ENCODE measurements at places on chromosomes 1 and 21. TPM values are rescaled to one million over a fixed set of nuclear protein-coding genes. Genes with fewer than 3 reads are reported as not detected.

MATN1 gene
- polyA plus RNA-seq: 0.10 TPM

TRAF3IP3 gene
- 1.6 TPM for polyA plus RNA-seq

MPZL1 gene
- 126 TPM for polyA plus RNA-seq

CLDN8 gene
- 52.8 TPM for polyA plus RNA-seq

DNA sequence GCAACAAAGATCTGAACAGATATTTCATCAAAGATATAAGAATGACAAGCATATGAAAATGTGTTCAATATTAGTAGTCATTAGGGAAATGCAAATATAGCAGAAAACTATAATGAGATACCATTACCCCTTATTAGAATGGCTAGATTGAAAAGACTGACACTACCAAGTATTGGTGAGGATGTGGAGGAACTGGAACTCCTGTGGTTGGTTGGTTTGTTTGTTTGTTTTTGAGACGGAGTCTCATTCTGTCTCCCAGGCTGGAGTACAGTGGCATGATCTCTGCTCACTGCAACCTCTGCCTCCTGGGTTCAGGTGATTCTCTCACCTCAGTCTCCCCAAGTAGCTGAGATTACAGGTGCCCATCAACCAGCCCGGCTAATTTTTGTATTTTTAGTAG lies 18.9 kb upstream of the HMGN1 start:
- DNase-seq: no peak

DNA sequence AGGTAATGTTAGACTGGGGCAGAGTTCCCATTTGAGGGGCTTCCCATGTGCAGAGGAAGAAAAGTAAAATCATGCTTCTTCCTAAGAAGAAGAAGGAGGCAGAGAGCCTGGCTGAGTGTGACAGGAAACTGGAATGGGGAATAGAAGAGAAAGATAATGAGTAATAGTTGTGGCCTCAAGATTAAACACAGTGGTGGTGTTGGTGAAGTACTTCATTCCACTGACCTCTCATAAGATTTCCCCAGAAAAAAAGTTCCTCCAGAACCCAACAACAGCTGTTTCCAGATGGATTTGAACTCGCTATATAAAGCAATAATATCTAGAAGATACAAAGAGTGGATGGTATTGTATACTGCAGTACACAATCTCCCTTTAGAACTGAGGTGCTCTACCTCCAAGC lies 13.0 kb downstream of the RGS1 start:
- no peak for DNase-seq

DNA sequence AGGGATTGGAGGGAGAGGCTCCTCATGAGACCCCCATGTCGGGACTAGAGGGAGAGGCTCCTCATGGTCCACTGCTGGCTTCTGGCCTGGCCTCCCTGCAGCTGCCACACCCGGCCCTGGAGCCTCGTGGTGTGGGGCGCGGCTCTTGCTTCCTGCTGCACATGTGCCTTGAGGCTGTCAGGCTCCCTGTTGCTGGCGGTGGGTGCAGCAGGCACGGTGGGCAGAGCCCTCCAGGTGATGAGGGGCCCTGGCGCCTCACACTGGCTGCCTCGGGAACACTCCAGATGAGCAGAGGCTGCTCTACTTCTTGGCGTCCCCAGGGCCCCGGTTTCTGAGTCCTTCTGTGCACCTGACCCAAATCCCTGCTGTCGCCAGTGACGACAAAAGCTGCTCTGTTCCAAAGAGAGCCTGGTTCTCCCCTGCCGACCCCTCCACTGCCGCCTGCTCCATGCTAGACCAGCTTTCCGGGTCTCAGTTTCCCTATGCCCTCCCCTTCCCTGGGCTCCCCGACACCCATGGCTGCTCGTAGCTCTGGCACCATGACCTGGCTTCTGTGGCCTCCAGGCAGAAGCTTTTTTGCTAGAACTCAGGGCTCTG lies 9.7 kb upstream of the ATAD3B start:
- no peak for DNase-seq

DNA sequence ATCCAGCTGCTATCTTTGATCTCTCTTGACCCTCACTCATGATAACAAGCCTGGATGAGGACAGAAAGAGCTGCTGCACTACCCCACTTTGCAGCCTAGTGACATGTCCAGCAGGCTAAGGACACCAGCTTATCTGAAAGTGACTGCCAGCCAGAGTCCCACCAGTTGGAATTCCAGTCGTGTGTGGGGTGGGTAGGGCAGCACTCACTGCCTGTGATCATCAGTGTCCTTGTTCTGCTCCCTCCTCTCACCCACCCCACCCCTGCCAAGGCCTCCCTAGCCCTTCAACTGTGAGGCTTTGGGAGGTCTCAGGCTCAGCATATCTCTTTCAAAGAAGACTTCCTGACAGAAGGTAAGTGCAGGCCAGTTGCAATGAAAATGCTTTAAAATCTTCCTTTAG lies 15.5 kb upstream of the NMNAT2 start:
- DNase-seq: no peak

DNA sequence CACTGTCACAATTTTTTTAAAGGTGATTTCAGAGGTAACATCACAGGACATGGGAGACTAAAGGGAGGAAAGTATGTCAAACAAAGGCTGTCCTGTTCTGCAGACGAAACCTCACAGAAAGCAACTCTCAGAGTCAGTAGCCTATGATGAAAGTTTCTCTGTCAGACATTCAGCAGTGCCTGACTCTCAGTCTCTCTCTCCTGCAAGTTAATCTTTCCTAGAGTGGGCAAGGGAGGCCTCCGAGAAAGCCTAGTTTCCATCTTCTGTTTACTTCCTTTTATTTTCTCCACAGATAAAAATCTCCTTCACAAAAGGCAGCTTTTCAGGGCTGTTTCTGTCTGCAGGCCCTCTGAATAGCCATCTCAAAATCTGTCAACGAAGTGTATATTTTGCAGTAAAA lies 24.9 kb upstream of the FMO2 start:
- DNase-seq: no peak

GRCh38 chr1:100074604-100075395 lies 57.9 kb downstream of the SASS6 start:
- DNase-seq: no peak

GRCh38 chr21:44513389-44514217 lies 26.4 kb downstream of the KRTAP10-1 start:
- DNase-seq: no peak

GRCh38 chr1:244862699-244863490 lies 1.4 kb downstream of the HNRNPU start:
- peak; percentile 80 for DNase-seq

KIF17 gene
- polyA plus RNA-seq: 4.8 TPM

- DNase-seq: no peak
These were observed 481.4 kb downstream of the SETD4 start for GRCh38 chr21:35578831-35579471.

TRABD2B gene
- polyA plus RNA-seq: 13.9 TPM

- DNase-seq: no peak
These were observed 109.1 kb downstream of the LMO4 start for GRCh38 chr1:87437663-87438295.

DNA sequence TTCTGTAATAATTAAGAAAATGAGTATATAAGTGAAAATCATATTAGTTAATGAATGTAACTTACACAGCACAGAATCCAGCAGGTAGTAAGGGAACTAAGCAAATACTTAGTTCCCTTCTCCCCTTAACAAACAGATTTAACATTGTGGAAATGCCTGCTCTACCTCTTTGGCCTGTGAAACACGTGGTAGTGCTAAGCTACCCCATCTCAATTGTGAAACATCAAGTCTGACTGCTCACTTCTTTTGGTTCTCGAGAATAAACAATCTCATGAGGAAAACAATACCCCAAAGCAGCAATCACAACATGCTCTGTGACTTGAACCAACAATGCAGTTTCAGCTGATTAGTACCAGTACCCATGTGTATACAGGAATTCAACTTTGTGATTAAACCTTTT lies 4.7 kb downstream of the MYSM1 start:
- DNase-seq: no peak

LORICRIN gene
- not detected for polyA plus RNA-seq

DNA sequence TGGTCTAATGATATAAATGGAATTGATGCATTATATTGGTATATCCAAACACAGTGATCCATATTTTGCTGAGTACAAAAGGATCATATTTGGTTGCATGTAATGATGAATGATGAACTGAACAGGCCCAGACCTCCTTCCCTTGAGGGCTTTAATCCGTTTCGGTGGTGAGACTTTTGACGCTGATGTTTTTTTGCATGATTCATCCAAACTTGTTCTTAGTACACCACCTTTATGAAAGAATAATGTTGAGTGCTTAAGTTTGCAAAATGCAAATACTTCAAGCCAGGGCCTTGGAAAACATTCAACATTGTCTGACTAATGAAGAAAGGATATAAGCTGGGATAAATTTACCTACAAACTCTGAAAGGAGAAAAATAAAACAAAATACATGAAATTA lies 19.2 kb downstream of the HOOK1 start:
- DNase-seq: no peak

SIKE1 gene
- polyA plus RNA-seq: 61.2 TPM

DNA sequence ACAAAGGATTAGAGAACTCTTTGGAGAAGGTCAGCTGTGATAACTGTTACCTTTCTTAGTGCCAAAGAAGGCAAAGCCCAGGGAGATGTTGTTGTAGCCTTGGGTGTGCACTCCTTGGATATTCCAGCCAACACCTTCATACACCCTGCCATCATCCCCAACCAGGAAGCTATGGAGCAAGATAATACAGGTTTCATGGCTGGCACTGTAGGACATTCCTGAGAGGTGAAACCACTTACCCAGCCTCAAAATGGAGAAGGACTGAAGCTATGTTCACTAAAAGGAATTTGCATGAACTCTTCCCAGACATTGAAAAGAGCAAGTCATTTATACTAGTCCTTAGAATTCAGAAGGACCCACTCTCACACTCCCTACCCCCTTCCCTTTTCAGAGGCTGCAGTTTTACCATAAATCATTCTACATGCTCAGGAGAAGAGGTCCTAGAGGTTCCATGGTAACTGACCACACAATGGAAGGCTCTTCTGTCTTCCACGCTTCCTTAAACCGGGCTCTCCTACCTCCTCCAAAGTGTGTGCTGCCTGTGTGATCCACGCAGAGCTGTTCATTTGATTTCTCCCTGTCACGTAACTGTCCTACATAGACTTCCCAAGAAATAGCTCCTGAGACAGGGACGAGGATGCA lies 5.5 kb downstream of the PGLYRP4 start:
- DNase-seq: no peak

DNA sequence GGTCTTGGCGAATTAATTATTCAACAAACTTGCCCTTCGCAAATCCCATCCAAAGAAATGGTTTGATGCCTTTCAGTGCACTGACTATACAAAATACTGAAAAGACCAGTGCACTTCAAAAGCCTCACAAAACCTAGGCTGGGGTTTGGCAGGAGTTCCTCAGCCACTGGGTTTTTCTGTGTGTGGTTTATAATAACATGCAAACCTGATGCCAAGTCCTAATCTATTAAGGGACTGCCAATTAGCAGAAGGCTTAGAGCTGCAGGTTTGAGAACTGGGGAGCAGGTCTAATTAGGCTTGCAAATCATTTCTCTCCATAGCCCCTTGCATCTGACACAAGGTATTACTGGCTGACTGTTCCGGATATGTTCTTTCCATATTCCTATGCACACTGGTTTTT lies 27.7 kb downstream of the PLPP3 start:
- DNase-seq: no peak

MYBPH gene
- 0.28 TPM for polyA plus RNA-seq

GRCh38 chr1:25771221-25772114 lies 28.5 kb upstream of the SELENON start:
- peak; percentile 83 for DNase-seq

FMOD gene
- polyA plus RNA-seq: 60.7 TPM

- DNase-seq: no peak
These were observed 126.5 kb downstream of the ADSS2 start for GRCh38 chr1:244325056-244325758.

NTNG1 gene
- polyA plus RNA-seq: 40.0 TPM

- no peak for DNase-seq
These were observed 837 bp downstream of the FOXD3 start for GRCh38 chr1:63322944-63323864.

- no peak for DNase-seq
These were observed 132.6 kb downstream of the NTPCR start for GRCh38 chr1:233082778-233083550.

GRCh38 chr1:10674700-10675609 lies 121.5 kb downstream of the CASZ1 start:
- no peak for DNase-seq

CNN3 gene
- 301 TPM for polyA plus RNA-seq

GRCh38 chr1:63742526-63742925 lies 31.3 kb upstream of the ROR1 start:
- no peak for DNase-seq

PRKAA2 gene
- 17.0 TPM for polyA plus RNA-seq

MMEL1 gene
- 2.6 TPM for polyA plus RNA-seq

GRCh38 chr1:83625646-83626045 lies 373.3 kb downstream of the TTLL7 start:
- no peak for DNase-seq

DNA sequence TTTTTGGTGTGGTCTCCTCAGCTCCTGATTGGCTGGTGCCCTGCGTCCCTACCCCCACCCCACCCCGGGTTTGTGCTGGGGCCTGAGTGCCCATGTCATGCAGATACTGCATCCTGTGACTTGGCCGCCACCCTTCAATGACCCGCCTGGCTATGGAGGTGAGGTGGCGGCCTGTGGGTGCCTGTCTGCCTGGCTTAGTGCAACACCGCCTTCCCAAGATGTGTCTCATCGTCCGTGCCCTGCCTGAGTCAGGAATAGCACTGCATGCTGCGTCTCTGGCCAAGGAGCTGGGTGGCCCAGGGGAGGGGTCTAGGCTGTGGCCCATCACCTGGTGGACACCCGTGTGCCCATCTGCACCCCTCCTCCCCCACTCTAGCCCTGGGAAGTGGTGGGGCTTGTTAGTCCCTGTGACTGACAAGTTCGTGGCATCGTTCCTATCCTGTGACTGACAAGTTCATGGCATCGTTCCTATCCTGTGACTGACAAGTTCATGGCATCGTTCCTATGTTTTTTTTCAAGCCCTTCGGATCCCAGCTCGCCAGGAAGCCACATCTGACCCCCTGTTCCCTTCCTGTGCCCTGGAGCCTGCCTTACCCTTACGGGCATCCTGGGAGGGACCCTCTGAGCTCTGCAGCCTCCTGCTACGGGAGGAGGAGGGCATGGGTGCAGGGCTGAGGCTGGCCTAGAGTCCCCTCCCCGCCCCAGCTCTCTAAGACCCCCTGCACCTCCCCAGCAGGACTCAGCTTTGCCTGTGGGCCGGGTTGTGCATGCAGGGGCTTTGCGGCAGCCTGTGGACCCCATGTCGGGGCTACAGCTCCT lies 7.5 kb downstream of the SLX9 start:
- DNase-seq: no peak

- no peak for DNase-seq
These were observed 46.3 kb upstream of the RPL11 start for GRCh38 chr1:23645338-23645737.

- peak; percentile 50 for DNase-seq
These were observed at the start of gene JAM2 for GRCh38 chr21:25638660-25639550. Gene JAM2, plus strand, starts transcription at chr21:25639258. Its CDS starts 564 bp downstream, at chr21:25639822.

PGBD5 gene
- polyA plus RNA-seq: 7.4 TPM

- no peak for DNase-seq
These were observed 53.8 kb upstream of the SGIP1 start for GRCh38 chr1:66480162-66480561.

ACTL8 gene
- not detected for polyA plus RNA-seq

CD53 gene
- polyA plus RNA-seq: 3.4 TPM
